Stimulated activated CD8-positive, alpha-beta memory T cell treated with anti-CD3 and anti-CD28 coated beads, Interleukin-15, amount 100 ng/mL, for 4 hours (primary cell): ENCODE measurements at places on chromosomes 2 and 18.

DNA sequence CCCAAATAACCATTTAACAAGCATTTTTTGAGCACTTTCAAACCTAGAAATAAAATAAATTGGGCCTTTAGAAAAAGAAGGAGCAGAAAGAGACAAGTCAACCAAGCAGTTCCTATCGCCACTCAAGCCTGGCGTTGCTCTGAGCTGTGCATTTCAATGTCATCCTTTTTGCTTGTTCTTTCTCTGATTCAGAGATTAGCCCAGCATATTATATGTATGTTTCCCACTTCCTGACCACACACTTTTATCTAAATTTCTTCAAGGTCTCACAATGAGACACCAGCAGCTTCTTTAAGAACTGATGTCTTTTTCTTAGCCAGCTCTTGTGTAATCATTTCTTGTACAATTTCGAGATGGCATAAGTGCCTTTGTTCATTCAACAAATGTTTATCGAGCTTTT is 344.5 kb upstream of the ID2 start:
- DNase-seq = no peak

- DNase-seq = no peak
Measured at GRCh38 chr18:8780227-8780626, 74.9 kb downstream of the MTCL1 start.

GRCh38 chr2:1730015-1730927 is 14.0 kb downstream of the PXDN start:
- no peak for DNase-seq

GRCh38 chr18:44671914-44672313 is 8.8 kb upstream of the SETBP1 start:
- no peak for DNase-seq
